ENCODE measurements at places on chromosomes 1 and 21.

DNA sequence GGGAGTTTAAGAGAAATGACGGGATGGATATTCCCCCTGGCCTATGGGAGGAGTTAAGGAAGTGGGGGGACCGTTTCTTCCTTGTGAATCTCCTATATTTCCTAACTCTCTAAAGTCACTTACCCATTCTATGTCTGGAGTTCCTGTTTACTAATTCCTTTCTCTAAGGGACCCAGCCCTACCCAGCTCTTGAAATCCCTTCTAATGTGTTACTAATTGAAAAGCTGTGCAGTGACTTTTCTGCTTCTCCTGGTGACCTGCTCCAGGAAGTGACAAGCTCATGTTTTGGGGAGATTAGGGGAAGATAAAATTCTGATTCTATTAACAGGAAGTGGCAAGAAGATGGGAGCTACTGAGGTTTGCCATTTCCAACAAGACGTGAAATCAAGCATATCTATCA lies 4.0 kb upstream of the SAMSN1 start:
- no peak for DNase-seq

DNA sequence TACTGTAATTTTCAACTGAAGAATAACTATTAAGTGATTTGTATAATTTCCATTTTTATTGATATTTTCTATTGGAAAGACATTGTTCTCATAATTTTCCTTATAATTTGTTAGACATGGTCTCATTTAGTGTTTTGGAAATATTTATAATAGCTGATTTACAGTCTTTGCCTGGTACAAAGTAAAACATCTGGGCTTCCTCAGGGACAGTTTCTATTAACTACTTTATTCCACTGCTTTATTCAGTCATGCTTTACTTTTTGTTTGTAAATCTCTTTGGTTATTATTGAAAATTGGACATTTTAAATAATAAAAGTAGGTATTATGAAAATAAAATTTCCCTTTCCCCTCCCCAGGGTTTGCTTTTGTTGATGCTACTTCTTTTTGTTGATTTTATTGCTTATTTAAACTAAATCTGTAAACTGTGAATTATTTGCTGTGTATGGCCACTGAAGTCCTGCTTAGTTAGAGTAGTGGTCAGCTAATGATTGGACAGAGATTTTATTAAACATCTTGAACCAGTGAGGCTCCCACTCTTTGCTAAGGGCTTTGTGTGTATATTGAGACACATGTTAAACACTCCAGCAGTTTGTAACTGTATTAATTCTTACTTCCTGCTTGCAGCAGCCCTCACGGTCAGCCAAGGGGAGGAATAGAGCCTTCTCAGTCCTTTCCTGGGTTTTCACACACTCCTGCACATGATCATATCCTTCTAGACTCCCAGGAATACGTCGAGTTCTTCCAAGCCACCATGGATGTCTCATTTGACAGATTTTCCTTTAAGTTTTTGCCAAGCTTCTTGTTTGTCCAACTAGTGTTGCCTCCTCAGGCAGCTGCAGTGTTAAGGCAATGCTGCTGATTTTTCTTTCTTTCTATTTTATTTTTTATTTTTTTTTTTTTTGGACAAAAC lies 994.6 kb upstream of the PRMT6 start:
- DNase-seq, result no peak

GRCh38 chr1:59903141-59903754 lies 23.3 kb downstream of the CYP2J2 start:
- no peak for DNase-seq

DNA sequence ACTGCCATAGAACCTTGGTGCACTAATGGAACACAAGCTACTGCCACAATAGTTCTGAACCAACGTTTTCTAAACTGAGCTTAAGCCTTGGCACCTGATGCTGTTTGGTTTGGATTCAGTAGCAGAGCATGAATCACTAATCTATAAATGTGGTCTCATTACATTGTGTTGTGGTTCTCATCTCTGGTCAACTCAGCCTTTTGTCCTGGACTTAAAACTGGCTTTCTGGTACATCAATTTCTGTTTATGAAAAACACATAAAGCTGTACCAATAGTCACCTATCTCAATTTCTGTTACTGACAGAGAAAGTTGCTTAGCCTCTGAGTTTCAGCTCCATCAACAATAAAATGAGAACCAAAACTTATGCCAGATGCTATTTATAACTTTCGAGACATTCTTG lies 197.5 kb upstream of the KIAA0040 start:
- DNase-seq, result no peak

GRCh38 chr1:203526130-203526529 lies 32.2 kb downstream of the OPTC start:
- no peak for DNase-seq

- DNase-seq, result no peak
Observed at GRCh38 chr1:211194826-211195225, 60.9 kb upstream of the KCNH1 start.

DNA sequence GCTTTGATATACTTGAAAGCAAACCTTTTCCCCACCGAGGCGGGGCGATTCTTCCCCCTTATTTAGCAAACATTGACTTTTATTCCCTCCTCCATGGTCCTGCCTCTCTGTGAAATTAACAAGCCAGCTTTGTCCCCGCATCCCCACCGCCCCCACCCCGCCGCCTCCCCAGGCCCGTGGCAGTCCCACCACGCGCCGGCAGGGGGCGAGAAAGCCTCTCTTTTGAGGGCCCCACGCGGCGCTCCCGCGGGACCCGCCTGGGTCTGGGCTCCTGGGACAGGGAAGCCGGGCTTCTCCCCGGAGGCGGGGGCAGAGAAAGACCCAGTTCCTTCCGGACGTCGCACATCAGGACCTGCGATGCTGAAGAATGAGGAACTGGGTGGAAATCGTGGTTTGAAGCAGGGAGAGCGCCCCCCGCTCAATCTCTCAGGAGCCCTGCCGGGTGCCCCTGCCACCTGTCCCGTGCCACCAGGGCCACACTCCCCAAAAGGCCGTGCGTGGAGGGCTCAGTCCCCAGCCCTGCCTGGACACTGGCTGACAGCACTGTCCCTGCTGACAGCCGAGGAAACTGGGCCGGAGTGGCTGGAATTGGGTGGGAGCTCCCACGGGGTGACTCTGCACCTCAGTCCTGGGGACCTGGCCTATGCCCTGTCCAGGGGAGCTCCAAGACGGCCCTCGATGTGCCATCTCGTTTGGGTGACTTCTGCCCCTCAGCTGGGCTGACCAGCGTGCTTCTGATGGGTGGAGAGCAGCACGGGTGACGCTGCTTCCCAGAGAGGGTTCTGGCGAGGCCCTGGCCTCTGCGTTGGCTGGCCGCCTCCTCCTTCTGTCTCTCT lies 8.6 kb upstream of the ACTRT2 start:
- peak; percentile 55 for DNase-seq

- no peak for DNase-seq
Observed at GRCh38 chr1:202959276-202959620, 1.1 kb upstream of the ADIPOR1 start.
